ENCODE measurements at places on chromosomes 2 and 18. TPM values are rescaled to one million over a fixed set of nuclear protein-coding genes. Genes with fewer than 3 reads are reported as not detected.

DNA sequence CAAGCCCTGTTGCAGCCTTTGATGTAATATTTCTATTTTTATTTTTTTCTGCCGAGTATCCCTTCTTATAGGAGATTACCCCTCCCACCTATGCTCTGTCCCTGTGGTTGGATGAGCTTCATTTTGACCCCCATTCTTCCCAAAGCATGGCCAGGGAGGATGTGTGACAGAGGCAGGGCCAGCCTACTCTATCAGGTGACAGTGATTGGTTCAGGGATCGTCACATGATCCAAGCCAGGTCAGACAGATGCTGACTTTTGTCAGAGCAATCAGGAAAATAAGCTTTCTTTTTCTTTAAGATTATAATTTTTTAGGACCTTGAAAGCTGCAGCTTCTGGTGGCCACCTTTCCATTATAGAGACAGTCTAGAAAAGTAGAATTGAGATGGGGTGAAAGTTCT, 314.3 kb downstream of the NUP35 start:
- no peak for DNase-seq

DNA sequence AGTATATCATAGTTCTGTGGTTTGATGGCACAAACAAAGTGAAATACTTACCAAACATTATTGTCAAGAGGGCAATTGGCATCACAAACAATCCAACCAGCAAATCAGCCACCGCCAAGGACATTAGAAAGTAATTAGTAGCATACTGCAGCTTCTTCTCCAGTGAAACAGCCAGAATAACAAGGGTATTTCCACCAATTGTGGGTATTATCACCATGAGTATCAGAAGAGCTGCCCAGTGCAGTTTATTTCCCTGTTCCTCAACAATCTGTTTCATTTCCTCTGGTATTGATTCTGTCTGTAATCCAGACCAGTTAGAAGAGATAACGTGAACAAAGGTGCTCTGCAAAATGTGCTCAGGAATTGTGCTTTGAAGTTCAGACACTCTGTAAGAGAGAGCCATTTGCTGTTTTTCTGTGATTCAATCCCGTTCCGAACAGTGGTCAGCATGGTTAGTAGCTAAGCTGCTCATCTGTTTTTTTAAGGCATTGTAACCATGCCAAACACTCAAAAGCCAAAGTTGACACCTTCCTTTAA, 1.4 kb downstream of the HTR2B start:
- no peak for DNase-seq

DNA sequence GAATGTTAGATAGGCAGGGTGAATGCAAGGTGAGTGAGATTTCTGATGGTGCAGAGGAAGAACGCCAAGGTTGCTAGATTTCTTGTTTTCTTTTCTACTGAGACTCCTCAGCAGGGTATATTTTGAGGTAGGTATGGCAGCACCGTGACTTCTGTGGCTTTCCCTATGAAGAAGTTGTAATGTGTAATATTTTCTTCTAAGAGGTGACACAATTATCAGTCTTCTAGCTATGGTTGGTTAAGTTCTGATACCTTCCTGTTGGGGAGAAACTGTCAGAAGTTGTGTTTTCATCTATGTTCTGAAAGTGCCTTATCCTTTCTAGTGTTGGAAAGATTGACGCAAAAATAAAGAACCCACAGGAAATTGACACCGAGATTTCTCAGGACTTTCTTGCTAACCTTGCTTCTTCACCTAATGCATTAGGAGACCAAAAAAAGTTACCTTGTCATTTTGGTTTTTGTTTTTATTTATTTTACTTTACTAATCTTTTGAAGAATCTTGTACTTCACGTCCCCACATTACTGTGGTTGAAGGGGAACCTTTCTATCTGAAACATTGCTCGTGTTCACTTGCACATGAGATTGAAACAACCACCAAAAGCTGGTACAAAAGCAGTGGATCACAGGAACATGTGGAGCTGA, 11.9 kb downstream of the IL18R1 start:
- DNase-seq: no peak

DNA sequence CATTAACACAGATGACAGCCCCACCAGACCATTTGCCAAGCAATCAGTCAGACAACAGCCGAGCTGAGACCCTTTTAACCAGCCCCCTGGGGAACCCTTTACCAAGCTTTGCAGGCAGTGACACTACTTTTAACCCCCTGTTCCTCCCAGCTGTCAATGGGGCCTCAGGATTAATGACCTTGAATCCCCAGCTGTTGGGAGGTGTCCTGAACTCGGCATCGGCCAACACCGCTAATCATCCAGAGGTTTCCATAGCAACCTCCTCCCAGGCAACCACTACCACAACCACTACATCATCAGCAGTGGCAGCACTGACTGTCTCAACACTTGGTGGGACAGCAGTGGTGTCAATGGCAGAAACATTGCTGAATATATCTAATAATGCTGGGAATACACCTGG, 160.9 kb upstream of the EPC2 start:
- no peak for DNase-seq

GRCh38 chr2:74413001-74413698, 8.3 kb downstream of the C2orf81 start:
- DNase-seq: no peak

DNA sequence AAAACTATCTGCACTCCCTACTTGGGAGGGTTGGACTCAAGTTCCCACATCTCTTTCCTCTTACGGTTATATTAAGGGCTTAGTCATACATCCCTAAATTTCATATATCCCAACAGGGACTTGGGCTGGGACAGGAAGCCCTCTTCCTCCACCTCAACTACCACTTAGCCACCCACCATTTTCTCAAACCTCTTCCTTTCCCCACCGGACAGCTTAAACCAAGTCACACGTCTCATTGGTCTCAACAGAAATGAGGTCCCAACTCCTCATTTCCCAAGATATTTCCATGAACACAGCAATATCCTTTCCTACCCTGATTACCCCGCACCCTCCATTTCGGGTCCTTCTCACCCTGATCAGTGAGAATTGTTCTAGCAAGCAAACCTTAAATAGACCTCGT, 736 bp downstream of the ZSCAN30 start:
- no peak for DNase-seq

GRCh38 chr2:118842661-118843482, 4.6 kb downstream of the EN1 start:
- DNase-seq: no peak

DNA sequence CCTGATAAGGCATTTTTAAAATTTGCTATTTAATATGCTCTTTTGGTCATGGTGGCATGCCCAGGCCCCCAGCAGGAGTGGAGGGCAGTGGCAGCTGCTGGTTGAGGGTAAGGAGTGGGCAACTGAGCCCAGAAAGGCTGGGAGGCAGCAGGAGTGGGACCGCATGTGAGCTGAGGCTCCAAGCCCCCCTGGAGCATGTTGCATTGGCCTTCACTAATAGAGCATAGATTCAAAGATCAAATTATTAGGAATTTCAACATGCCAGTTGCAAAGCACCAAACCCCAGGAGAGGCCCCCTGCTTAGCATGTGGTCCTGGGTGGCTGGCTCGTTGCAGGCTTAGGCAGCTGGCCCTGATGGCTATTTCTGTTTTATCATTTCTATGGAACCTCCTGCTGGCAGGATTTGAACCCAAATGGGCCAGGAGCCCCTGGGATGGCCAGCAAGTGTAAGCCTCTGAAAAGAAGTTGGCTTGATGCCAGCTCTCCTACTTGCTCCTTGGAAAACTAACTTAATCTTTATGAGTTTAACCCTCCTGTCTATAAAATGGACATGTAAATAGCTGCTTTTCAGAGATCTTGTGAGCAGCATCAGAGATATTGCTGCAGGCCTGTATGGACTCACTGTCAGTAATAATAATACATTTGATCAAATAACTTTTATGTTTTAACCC, 42.1 kb upstream of the TMEM131 start:
- DNase-seq: no peak

- DNase-seq: peak; percentile 13
Measured at GRCh38 chr2:151946899-151947812, 118.9 kb upstream of the ARL5A start.

Gene DYNC2LI1
- total RNA-seq: 27.0 TPM

Gene ASPRV1
- total RNA-seq: 8.1 TPM

Gene MZT2A
- total RNA-seq: 91.7 TPM

Gene DAW1
- 2.5 TPM for total RNA-seq

Gene KATNAL2
- total RNA-seq: not detected

Gene C1QL2
- not detected for total RNA-seq

Data from uterus (tissue), 4 donors.